Stimulated activated CD8-positive, alpha-beta memory T cell treated with anti-CD3 and anti-CD28 coated beads, Interleukin-4, amount 100 ng/mL, for 1 hour (primary cell): ENCODE measurements at places on chromosomes 3 and 15.
A peak's percentile ranks its signal among the peaks of the same experiment; 100 is the strongest.

- no peak for DNase-seq
Observed at GRCh38 chr15:93088200-93088980, 621 bp downstream of the RGMA start.

DNA sequence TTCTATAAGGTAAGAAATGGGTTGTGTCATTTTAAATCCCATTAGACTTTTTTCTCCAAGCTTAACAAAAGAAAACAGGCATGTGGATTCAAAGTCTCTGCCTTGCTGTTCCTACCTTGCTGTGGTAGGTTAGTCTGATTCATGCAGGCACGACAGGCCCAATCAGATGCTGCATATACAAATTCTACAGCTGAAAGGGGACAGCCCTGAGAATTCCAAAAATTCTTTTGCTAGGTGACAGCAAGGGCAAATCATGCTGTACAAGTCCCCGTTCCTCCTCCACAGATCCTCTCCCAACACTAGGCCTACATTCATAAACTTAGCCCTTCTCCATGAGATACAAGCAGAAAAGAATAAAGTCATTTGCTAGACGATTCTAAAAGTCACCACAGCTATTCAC lies 161.2 kb upstream of the THBS1 start:
- DNase-seq = no peak

DNA sequence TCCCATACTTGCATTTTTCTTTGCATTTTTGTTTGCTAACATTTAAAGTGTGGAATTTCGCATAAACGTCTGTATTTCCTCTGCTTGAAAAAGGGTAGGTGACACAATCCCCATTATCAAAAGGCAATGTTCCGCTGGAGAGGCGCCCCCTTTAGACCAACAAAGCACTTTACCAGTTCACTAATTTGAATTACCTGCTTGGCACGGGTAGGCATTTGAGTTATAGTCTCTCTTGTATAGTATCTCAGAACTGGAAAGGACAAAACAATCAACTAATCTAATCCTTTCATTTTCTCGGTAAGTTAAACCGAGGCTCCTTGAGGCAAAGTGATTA lies 775 bp upstream of the CCDC39 start:
- DNase-seq = no peak

DNA sequence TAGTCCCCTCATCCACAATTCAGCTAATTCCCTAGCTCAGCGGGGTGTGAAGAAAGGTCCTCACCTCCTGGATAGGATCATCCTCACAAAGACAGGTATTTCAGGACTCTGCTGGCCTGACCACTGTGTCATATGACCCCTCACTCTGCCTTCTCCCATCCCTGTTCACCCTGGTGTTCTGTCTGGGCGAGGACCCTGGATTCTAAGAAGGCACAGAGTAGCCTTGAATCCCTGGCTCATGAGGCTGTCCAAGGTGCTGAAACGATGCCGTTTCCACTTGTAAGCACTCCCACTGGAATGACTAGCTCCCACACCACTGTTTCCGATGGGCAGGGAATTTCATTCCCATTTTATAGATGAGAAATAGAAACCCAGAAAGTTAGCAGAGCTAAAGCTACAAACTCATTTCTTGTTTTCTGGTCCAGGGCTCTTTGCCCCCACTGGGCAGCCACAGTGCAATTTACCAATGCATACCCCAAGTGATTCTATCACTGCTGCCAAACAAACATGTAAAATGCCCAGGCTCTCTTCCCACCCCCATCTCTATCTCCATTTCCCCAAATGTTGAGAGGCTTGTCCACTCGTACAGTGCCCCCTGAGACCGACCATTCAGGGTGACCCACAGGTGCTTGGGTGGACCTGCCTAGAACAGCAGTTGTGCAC lies 83.2 kb downstream of the RAB11A start:
- DNase-seq = no peak

DNA sequence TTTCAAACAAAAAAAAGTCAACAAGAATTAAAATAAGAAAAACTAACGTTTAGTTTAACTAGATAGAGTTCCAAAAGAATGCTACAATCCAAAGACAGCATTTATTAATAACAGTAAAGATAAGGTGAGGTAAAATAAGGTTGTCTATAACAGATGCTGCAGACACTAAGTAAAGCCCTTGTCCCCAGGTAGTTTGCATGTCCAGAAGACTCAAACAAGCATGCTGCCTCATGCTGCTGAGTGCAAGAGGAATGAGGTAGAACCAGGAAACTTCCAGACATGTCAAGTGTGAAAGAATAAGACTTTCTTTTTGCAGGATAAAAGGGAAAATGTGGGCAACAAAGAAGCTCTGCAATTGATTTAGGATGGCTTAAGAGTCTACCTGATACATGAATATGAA lies 439.2 kb downstream of the PLOD2 start:
- no peak for DNase-seq

DNA sequence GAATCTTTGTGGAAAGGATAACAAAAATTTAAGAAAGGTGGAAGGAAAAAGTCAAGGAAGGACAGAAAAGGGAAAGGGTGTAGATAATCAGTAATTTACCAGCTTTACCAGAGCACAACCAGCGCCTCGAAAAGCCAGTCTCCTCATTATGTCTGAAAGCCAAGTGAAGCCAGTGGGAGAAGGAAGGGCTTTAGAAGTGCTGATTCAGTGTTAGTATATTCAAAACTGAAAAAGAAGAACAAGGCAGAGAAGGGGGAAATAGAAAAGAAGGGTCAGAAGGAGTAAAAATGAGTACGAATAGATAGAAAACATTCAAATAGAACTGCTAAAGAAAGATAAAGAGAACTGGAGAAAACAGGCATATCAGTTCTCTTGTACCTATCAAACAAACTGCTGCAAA lies 4.1 kb downstream of the PBRM1 start:
- no peak for DNase-seq

DNA sequence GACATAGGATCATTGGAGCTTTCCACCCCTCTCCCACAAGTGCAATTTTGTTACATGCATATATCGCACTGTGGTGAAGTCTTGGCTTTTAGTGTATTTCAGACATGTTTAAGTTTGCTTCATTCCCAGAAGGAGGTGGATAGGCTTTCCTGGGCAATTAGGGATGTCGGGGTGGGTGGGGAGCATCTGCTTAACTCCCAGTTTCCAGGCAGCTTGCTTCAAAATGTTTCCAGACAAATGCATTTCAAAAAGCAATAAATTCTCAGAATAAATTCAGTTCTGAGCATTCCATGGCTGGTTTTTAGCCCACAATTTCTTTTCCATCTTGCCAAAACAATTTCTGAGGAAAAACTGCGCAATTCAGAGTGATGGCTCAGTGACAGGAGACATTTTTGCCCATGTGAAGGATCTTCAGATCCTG lies 227.7 kb upstream of the ZPLD1 start:
- DNase-seq = no peak

- DNase-seq = no peak
Observed at GRCh38 chr3:60289341-60290121, 961.7 kb downstream of the FHIT start.

DNA sequence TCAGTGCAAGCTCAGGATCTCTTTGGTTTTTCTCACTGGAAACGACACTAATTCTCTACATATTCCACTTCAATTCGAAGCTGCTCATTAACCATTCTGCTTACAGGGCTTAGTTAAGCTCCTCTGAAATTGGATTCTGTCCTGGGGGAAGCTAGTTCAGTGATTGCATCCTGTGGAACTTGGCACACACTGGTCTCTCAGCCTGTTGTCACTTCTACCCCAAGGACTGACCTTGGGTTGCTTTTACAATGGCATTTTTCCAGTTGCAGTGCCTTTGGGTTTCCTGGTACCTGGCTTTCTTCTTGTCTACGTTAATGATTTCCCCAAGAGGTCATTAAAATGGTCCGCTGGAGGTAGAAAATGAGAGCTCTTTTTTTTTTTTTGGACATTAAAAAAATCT lies 33.3 kb upstream of the GABRB3 start:
- DNase-seq = no peak

- no peak for DNase-seq
Observed at GRCh38 chr15:82648257-82649103, 1.3 kb upstream of the CPEB1 start.

DNA sequence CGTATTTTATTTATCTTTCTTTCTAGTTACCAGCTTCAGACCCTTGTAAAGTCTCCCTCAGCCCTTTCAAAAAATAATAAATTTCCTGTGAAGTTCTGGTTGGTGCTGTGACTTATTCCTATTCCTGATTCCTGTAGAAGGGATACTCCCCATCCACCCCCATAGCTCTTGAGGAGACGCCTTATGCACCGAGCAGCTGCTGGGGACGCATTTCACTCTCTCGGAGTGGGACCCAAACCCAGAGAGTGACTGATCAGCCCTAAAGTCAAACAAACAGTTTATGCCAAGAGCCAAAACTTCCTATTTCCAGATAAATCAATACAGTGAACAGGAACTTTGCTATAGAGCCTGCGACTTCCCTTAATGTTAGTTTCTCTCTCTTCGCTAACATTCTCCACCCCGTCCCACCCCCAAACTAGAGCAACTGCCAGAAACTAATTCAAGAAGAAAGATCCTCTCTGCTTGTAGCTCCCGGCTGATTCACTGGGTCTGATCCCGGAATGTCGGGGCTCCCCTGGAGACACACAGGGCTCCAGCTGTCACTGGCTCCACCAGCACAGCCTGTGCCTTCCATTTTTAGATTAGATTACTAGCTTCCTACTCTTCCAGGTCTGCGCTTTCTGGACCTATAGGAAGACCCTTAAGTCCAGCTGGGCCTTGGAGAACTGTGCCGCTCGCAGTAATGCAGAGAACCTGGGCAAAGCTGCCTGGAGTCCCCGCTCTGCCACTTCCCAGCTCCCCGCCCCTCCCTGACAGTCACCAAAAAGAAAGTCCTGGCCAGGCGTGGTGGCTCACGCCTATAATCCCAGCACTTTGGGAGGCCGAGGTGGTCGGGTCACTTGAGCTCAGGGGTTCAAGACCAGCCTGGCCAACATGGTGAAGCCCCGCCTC lies 45.2 kb downstream of the KLHL25 start:
- no peak for DNase-seq

GRCh38 chr3:70550723-70551319 lies 238.4 kb upstream of the MDFIC2 start:
- peak; percentile 18 for DNase-seq

GRCh38 chr3:64111872-64112271 lies 88.6 kb upstream of the PSMD6 start:
- DNase-seq = no peak

DNA sequence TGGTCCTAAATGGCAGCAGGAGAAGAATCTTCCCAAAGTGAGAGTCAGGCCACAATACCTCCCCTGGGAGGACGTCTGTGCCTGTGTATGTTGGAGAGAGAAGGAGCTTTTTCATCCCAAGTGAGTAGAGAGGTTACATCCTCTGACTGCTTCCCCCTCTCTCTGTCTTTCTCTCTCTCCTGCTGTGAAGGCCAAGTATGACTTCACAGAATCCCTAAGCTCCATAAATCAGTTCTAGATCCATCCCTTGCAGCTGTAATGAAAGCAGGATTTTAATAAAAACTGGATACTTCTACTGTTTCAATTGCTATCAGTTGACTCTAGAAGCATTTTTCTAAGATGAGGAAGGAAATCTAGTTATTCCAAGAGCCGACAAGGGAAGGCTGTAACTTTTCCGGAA lies 389.1 kb upstream of the PROK2 start:
- no peak for DNase-seq

- DNase-seq = no peak
Observed at GRCh38 chr15:35014241-35014640, 26.2 kb upstream of the ZNF770 start.

GRCh38 chr15:29087521-29088285 lies 181.9 kb downstream of the NSMCE3 start:
- DNase-seq = no peak

- no peak for DNase-seq
Observed at GRCh38 chr3:94967196-94967595, 904.3 kb downstream of the NSUN3 start.

- DNase-seq = no peak
Observed at GRCh38 chr3:158165730-158166129, 55.8 kb downstream of the RSRC1 start.

DNA sequence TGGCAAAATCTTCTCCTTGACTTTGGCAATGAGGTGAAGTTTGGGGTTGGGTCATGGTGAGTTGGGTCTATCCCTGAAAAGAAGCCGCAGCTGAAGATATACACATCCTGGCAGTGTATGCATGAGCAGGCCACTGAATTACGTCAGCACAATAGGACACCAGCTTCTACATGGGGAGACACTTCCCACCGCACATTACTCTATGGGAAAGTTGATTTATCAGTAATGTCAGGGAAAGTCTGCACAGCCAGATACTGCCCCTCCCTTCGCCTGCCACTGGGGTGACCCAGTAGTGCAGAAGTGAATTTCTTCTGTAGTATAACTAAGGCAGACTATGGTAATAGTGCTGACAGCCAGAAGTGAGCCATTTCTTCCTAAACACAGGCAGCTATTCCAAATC lies 245.0 kb downstream of the NTRK3 start:
- no peak for DNase-seq

GRCh38 chr3:116614795-116615362 lies 94.7 kb upstream of the TUSC7 start:
- no peak for DNase-seq

GRCh38 chr15:67578020-67578600 lies 35.6 kb downstream of the MAP2K5 start:
- no peak for DNase-seq

GRCh38 chr3:151024339-151024738 lies 51.8 kb upstream of the CLRN1 start:
- no peak for DNase-seq

GRCh38 chr3:107264888-107265287 lies 112.4 kb upstream of the CCDC54 start:
- DNase-seq = no peak

DNA sequence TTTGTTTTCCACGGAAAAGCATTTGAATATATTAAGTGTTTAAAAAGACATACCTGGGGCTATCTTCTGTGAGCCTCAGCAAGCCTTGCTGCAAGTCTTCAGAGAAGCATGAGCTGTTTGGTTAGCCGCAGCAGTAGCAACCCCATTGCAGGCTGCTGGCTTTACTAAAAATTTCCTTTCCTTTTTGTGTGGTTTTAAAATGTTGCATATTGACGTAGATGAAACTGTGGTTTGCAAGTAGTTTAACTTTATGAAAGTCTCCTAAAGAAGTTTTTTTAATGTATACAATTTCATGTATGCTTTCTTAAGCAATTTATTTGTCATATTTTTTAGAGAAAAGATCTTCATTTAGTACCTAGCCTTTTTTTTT lies at the start of gene GPR171:
TSS of gene GPR171 (minus strand) at position 166 of the 370 bp plus-strand sequence. CDS start 3,830 bp downstream, outside the sequence.
- DNase-seq = no peak

- no peak for DNase-seq
Observed at GRCh38 chr3:98690876-98691275, 72.3 kb upstream of the ST3GAL6 start.

DNA sequence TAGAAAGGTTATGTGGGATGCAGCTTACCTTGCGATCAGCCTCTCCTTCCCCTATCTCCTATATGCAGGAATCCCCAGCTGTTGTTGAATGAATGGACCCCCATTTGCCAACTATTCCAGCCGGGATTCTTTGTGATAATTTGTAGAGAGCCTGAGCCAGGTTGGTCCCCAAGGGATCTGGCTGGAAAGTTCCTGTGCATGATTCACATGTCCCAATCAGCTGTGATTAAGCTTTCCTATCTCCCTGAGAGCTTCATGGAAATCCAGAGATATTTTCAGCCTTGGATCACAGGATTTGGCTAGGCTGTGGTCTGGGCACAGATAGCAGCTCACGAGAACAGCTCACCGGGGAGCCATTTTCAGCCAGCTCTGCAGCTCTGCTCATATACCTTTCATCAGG lies 76.7 kb downstream of the ARNT2 start:
- no peak for DNase-seq
